ENCODE measurements at places on chromosomes 2 and 18. TPM values are rescaled to one million over a fixed set of nuclear protein-coding genes. Genes with fewer than 3 reads are reported as not detected.

The POTEF gene
- not detected for total RNA-seq

The MYO3B gene
- 0.17 TPM for total RNA-seq

The TRIM43 gene
- total RNA-seq, result not detected

The RNF125 gene
- total RNA-seq, result 1.5 TPM

The SRSF7 gene
- 151 TPM for total RNA-seq

The GALNT13 gene
- total RNA-seq, result 0.17 TPM

The TMEM169 gene
- 0.29 TPM for total RNA-seq

The EPB41L3 gene
- 56.6 TPM for total RNA-seq

The EIF4E2 gene
- 101 TPM for total RNA-seq

The FMNL2 gene
- 46.4 TPM for total RNA-seq

The TEX44 gene
- total RNA-seq, result not detected

The NEB gene
- total RNA-seq, result 0.17 TPM

The IL1A gene
- 0.33 TPM for total RNA-seq

The SIX2 gene
- total RNA-seq, result not detected

The APCDD1 gene
- 4.5 TPM for total RNA-seq

The ID2 gene
- total RNA-seq, result 144 TPM

The NGEF gene
- total RNA-seq, result 0.44 TPM

The RTP5 gene
- total RNA-seq, result not detected

The ONECUT2 gene
- total RNA-seq, result under 0.01 TPM

The CDH20 gene
- total RNA-seq, result not detected

The IL18RAP gene
- total RNA-seq, result not detected

The THSD7B gene
- total RNA-seq, result not detected

The UGT1A4 gene
- not detected for total RNA-seq

The TUBB8B gene
- not detected for total RNA-seq

The FAM117B gene
- total RNA-seq, result 1.7 TPM

The ADCY3 gene
- 40.6 TPM for total RNA-seq

The AQP12B gene
- total RNA-seq, result not detected

The HSPE1 gene
- total RNA-seq, result 139 TPM

The NOSTRIN gene
- 0.33 TPM for total RNA-seq

The EHD3 gene
- 34.6 TPM for total RNA-seq

The GPR75 gene
- 1.3 TPM for total RNA-seq

The STARD7 gene
- total RNA-seq, result 113 TPM

The PLGLB1 gene
- total RNA-seq, result 1.5 TPM

The CFAP53 gene
- 0.83 TPM for total RNA-seq

The NCOA1 gene
- total RNA-seq, result 15.4 TPM

The MAP2 gene
- total RNA-seq, result 12.8 TPM

The IL36RN gene
- total RNA-seq, result not detected

The KCNIP3 gene
- 2.9 TPM for total RNA-seq

The NOL4 gene
- total RNA-seq, result not detected

The FRZB gene
- total RNA-seq, result 0.44 TPM

The EFR3B gene
- total RNA-seq, result 0.83 TPM

The GKN2 gene
- not detected for total RNA-seq

The ACTG2 gene
- 4.1 TPM for total RNA-seq

The ANXA4 gene
- total RNA-seq, result 64.6 TPM

The PLA2R1 gene
- total RNA-seq, result 14.1 TPM

The ABI2 gene
- 31.1 TPM for total RNA-seq

The DAPL1 gene
- total RNA-seq, result not detected

The ATOH8 gene
- total RNA-seq, result 55.9 TPM

The CNTNAP5 gene
- not detected for total RNA-seq

The TCF7L1 gene
- 2.5 TPM for total RNA-seq

The LCLAT1 gene
- 25.9 TPM for total RNA-seq

The TCF23 gene
- not detected for total RNA-seq

The CD226 gene
- total RNA-seq, result 0.66 TPM

The RAPH1 gene
- total RNA-seq, result 19.2 TPM

The CXCR4 gene
- total RNA-seq, result 1.0 TPM

All from smooth muscle cell of trachea (primary cell).